HCEC 1CT (cell line): ENCODE measurements at places on chromosomes 13 and 19.

GRCh38 chr13:98438246-98439125, 138.4 kb downstream of the STK24 start:
- no peak for DNase-seq

DNA sequence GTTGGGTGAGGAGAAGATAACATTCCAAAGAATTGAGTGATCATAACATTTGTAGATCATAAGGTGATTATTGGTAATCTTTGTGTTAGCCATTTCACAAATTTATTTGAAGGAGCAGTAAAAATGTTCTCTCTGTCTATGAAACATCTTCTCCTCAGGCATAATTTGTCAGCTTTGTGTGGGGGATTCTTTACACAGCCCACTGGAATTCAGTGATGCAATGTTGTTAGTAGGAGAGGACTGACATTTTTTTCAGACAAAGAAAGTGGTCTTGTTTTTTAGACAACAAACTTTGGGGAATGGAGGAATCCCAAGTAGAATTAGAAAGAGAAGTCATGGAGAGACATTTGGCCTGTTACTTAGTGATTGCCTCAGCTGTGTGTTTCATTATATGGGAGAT, 100.3 kb downstream of the ITGBL1 start:
- peak; percentile 49 for DNase-seq

DNA sequence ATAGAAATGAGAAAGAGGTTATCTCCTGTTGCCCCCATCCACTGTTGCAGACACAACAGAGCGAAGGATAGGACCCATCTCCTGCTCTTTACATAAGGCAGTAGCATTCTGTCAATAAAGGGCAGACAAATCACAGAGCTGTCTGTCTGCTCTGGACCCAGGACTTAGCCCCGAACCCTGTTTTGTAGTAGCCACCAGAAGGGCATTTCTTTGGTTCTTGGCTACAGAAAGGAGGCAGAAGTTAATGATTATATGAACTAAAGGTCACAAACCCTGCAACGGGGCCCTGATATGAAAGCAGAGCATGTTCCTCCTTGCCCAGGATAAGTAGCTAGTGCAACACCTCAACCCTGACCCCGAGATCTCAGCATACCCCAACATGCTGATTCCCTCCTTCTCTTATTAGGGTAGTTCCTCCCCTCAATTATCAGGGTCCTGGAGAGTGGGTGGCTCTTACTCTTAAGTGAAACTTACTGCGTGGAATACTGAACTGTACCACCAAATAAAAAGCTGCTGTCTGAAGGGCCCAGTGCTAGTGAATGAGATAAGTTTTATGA, 680.4 kb upstream of the SPRY2 start:
- DNase-seq = no peak

DNA sequence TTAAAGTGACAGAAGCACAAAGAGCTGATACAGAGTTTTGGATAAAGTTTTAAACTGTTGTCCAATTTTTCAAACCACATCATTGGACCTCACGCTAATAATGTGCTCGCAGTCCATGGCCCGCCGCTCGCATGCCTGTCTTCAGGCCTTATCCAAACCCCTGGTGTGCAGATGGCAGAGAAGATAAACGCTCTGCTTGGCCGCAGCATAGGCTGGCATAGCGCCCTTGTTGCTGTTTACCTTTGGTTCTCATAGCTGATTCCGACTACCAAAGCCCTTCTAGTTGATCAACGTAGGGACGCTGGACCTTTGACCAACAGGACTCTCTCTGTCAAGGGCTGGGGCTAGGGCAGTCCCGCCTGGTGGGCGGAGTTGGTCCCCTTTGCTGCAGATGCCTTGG, 23.5 kb upstream of the QTRT1 start:
- DNase-seq = no peak

GRCh38 chr13:106650690-106651205, 82.8 kb upstream of the ARGLU1 start:
- DNase-seq = no peak

DNA sequence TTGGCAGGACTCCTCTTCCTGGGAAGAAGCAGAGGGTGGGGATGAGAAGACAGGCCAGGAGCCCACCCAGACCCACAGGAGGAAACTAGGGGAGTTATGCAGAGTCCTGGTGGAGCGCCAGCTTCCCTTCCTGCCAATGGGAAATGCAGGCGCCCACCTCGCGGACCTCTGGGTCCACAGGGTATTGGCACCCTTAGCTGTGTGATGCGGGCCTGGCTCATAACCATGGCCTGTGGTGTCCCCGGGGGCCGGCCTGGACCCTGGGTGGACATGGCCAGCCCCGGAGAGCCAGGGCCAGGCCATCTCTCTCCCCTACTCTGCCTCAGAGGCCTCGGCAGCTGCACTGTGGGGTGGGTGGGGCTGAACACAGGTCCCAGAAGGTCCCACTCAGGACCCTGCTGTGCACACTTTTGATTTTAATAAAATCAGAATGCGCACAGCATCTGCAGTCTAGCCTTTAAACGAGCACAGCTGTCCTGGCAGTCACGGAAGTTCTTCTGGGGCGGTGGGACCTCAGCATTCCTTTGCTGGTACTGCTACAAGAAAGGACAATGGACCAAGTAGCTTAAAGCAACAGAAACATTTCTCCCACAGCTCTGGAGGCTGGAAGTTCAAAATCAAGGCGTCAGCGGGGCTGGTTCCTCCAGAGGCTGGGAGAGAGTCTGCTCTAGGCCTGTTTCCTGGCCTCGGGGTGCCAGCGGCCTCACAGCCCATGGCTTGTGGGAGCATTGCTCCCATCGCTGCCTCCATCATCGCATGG, 1.8 kb downstream of the F10 start:
- DNase-seq = no peak

DNA sequence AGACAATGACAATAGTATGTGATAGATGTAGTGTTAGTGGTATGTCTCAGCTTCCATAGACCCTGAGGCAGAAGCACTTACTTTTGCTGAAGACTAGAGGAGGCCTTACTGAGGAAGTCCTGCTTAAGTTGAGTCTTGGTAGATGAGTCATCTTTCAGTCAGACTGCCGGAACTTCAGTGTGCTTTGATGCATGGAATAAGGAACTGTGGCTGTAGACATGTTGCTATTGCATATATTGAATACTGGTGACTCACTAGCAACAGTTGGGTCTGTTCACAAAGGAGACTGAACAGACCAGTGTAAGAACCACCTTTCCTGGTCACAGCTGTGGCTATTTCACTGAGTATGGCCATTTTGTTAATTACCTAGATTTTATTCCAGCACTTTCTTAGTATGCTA, 1000.6 kb downstream of the OLFM4 start:
- no peak for DNase-seq

DNA sequence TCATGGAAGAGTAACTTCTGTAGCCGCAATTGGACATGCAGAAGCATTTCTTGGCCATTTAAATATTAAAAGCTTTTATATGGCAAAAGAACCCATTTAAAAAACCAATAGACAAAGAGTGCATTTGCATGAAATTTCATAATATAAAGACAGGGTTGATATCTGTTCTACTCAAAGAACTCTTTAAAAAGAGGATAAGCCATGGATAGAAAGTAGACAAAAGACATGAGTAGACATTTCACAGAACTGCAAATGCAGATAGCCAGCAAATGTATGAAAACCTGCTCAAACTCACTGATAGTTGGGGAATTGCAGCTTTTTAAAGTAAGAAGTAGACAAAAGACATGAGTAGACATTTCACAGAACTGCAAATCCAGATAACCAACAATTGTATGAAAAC, 218.1 kb downstream of the SHISA2 start:
- no peak for DNase-seq

DNA sequence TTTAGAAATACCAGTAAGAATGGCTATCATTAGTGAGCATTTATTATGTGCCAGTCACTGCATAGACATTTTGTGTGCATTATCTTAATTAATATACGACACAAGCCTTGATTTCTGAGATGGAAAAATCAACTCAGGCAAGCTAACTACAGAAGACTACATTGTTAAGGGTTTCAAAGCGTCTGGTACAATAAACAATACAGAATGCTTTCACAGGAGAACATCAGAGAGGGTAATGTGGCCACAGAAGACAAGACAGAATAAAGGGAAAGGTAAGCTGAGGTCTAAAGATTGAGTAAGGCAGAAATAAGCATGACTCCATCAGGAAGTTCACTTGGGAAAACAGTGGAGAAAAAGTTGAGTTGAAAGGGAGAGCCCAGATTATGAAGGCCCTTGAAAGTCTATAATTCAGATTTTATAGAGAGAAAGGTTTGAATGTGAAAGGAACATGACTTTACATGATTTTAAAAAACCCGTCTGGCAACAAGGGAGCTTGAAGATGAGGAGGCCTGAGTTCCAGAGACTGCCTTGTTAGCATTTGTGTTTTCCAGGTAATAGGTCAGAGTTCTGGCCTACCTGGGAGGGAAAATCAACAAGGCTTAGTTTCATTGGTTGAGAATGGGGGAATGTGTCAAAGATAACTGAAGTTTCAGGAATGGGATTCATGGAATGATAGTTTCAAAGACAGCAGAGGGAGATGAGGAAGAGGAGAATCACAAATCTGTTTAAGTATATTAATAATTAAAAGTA, 1.8 kb upstream of the MBNL2 start:
- DNase-seq = no peak

DNA sequence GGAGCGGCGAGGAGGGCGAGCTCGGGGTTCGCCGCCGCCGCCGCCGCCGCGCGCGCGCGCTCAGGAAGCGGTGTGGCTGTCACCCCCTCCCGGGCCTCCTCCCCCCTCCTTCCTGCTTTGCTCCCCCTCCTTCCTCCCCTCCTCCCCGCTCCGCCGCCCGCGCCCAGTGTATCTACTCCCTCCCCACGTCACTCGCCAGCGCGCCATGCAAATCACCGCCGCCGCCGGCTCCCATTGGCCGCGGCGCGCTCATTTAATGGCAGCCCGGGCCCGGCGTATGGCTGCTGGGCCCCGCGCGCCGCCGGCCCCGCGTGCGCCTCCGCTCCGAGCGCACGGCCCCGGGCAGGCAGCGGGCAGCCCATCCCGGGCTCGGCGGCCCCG, 335 bp upstream of the SOX1 start:
- DNase-seq = no peak

DNA sequence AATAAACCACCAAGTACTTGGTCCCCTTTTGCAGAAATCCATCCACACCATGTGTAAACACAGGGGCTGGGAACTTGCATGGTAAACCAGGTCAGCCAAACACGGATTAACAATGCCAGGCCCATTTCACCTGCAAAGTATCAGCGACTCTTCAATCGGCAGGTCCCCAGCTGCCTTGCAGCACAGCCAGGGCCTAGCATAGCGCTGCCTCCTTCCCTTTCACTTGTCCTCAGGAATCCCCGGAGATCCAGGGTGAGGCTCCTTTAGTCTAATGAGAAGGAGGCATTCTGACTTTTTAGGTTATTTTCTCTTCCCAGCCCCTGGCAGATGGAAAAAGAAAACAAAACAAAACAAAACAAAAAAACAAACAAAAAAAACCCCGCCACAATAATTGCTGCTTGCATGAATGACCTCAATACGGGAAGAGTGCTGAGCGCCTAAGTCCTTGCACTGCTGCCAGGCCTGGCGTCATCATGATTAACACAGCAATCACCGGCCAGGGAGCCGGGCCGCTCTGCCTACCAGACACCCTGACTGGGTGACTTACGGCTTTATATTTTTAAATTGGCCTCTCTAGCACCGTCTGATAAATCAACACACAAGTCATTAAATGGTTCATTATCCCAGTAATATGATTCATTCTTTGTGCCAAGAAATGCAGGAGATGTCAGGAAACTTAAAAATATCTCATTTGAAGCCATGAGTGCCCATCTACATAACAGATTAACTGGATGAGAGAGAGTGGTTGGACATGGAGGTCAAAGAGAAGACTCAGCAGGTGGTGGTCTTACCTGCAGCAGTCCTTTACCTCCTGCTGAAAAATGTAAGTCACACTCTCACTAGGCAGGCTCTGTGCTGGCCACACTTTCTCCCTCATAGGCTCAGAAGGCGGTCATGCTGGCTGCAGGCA, 692.7 kb downstream of the UQCRFS1 start:
- DNase-seq = no peak

GRCh38 chr13:28442839-28443238, 52.1 kb downstream of the FLT1 start:
- DNase-seq = no peak

DNA sequence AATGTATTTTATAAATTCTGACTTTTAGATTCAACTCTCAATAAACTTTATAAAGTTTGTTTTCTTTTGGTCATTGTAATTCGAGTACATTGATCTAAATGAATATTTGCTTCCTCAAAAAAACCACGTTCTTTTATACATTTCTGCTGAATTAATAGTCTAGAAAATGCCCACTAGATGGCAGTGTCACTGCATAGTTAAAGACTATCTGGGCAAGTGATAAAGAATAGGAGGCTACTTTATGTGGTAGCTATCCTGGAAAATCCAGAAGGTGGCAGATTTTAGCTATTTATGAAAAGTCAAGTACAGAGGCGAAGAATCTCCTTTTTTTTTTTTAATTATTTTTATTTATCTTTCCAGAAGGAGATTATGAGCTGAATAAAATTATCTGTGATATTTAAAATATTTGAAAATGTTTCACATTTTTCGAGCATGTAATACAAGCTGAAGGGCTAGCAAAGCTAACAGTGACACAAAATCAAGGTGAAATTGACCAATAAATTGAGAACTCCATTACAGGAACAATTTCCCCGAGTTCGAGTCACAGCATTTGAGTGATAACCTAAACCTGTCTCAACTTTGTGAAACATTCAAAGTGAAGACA, 221.8 kb downstream of the OLFM4 start:
- DNase-seq = peak; percentile 62

GRCh38 chr19:10262771-10263170, 8.1 kb upstream of the ICAM1 start:
- no peak for DNase-seq

DNA sequence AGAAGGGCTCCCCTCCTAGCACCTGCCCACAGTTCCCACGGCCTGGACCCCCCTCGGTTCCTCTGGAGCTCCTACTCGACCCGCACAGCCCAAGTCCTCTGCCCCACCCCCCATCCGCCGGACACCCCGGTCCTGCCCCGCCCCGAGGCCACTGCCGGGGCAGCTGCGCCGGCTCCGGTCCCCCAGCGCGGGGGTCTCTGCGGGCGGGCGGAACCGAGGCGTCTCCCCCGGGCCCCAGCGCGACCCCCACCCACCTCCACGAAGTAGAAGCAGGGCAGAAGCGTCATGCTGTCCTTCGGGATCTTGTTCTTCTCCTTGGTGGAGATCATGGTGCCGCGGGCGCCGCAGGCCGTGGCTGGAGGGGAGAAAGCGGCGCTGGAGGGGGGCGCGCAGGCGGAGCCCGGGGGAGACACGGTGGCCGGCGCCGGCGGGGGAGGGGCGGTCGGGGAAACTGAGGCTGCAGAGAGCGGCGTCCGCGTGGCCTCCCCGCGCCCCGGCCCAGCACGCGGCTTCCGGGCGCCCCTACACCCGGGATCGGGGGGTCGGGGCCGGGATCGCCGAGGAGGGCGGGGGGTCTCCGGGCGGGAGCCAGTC, 427 bp downstream of the PLPPR3 start:
- DNase-seq = no peak

- DNase-seq = no peak
Observed at GRCh38 chr13:86737334-86737932, 933.7 kb upstream of the SLITRK5 start.

GRCh38 chr19:21202865-21203494, 61.1 kb downstream of the ZNF431 start:
- DNase-seq = no peak

GRCh38 chr13:76667551-76667950, 218.7 kb downstream of the KCTD12 start:
- DNase-seq = peak; percentile 72
